ENCODE measurements at places on chromosomes 3 and 15.

GRCh38 chr3:4065085-4065484 is 238.1 kb upstream of the SETMAR start:
- DNase-seq, result no peak

- DNase-seq, result no peak
Measured at GRCh38 chr3:183586477-183586876, 31.0 kb upstream of the KLHL6 start.

- DNase-seq, result no peak
Measured at GRCh38 chr3:43326891-43327581, 40.7 kb downstream of the SNRK start.

- no peak for DNase-seq
Measured at GRCh38 chr3:89622063-89622700, 514.8 kb downstream of the EPHA3 start.

- DNase-seq, result no peak
Measured at GRCh38 chr15:57649138-57649537, 57.4 kb upstream of the POLR2M start.

DNA sequence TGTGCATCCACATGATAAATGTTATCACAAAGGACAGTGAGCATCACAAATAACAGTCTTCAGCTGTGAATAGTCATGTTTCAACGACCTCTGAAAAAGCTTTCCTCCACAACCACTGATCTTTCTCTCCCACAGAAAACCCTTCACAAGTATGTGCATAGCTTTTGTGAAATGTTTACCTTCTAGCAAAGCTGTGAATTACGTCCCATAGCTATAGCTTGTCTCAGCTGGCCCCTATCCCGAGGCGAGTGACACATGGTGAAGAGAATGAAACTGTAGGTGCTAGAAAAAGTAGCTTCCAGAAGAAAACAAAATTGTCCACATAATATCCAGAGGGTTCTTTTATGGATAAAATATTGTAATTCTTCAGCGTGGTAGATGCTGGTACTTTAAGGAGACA is 182.0 kb downstream of the FGF12 start:
- no peak for DNase-seq

- no peak for DNase-seq
Measured at GRCh38 chr15:97683831-97684230, 276.7 kb upstream of the ARRDC4 start.

DNA sequence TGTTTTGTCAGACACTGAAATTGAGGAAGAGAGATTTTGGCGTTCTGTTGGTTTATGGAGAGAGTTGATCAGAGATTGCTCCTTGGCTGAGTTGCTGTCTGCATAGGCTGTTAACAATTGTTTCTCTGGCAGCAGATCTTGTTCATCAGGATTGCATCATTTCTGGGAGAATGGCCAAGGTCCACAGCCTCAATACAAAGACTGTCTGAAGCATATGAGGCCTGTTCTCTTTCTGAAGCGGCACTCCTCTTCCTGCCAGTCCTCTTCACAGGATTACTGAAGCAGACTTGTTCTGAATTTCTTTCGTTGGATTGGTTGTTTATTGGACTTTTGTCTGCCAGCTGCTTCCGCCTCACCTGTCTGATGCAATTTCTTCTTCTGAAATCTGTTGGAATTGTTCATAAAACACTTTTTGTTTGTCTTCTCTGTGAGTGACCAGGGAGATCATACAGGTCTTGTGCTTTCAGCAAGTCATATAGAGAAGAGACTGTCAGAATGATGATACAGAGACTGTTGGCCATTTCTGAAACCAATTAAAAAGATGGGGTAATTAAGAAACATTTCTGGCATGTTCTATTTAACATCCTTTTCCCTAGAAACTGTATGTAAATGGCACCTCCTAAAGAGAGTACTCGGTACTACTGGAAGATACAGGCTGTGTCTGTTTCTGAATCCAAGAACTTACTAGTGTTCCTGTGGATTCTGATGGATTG is 25.5 kb downstream of the SETD5 start:
- DNase-seq, result peak; percentile 62

- DNase-seq, result peak; percentile 41
Measured at GRCh38 chr3:112519424-112520001, 20.2 kb upstream of the BTLA start.

- no peak for DNase-seq
Measured at GRCh38 chr15:25090073-25090733, 135.4 kb downstream of the SNRPN start.

DNA sequence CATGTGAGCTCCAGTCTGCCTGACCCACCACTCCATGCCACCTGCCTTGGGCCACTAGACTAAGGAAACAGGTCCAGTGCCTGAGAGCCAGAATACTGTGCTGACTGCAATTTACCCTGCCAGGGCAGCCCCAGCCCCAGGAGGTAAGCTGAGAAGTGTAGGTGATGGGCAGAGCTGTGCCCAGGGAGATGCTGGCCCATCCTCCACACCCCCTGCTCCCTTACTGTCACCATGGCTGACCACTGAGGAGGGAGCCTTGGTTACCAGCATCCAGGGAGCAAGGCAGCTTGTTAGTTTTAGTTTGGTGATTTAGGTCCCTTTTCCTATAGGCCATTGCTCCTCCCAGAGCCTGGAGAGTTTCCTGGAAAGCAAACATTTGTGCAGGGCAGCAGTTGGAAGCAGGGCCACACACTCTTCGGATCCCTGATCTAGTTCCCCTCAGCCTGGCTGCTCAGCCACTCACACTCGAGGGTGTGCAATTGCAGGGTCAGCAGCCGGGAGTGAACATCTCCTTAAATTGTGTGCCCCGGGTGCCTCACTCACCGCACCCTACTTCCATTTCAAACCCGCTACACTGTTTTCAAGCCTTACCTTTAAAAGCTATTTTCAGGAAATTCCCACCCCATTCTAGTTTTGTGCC is 2.0 kb downstream of the GALNT15 start:
- no peak for DNase-seq

- DNase-seq, result no peak
Measured at GRCh38 chr15:67092752-67093503, 27.5 kb downstream of the SMAD3 start.

- no peak for DNase-seq
Measured at GRCh38 chr3:105880681-105881290, 12.0 kb upstream of the CBLB start.

DNA sequence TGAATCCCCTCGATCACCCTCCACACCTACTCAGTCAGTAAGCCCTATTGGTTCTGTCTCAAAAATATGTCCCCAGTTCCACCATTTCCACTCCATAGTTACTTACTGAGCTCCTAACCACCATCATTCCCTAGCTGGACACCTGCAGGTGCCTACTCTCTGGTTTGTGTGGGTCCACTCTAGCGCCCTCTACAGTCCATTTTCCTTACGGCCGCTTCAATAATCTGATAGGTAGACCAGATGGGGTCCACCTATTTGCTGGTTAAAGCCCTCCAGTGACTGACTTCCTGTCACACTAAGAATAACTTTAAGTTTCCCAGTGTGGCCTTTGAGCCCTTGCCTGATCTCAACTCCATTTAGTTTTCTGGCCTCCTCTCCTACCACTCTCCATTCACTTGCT is 5.0 kb downstream of the GXYLT2 start:
- DNase-seq, result no peak

DNA sequence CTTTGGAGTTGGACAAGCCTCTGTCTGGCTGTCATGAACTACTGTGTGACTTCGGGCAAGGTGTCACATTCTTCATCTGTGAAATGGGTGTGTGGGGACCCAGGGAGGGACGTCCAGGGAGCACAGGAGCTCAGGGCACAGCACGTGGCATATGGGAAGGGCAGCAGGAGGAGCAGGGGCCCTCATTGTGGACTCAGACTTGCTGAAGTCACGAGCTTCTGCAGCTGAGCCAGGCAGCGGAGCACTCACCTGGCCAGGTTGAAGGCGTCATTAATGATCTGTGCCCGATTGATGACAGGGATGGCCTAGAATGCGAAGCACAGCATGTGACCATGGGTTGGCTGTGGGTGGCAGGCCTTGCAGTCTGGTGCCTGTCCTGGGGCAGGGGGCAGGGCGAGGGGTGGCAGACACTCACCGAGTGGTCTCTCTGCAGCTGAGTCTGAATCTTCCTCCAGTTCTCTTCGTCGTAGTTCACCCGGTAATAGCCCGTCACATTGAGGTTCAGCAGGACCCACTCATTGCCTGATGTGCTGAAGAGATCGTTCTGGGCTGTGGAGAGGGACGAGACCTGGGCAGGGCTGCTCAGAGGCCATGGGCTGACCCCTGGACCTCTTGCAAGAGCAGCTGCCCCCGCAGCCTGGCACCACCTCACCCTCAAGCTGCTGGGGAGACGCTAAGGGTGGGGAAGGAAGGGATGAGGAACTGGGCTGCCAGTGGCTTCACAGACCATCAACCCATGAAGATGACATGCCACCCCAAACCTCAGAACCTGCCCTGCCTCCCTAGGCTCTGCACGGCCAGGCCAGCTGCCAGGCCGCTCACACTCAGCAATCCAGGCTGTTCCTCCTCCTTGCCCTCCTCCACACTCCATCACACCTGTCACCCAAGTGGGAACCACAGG is 15.4 kb downstream of the ANPEP start:
- DNase-seq, result no peak

Measured in NCI-H526 (cell line).